ENCODE measurements at places on chromosomes 13 and 19. TPM values are rescaled to one million over a fixed set of nuclear protein-coding genes. Genes with fewer than 3 reads are reported as not detected.

DNA sequence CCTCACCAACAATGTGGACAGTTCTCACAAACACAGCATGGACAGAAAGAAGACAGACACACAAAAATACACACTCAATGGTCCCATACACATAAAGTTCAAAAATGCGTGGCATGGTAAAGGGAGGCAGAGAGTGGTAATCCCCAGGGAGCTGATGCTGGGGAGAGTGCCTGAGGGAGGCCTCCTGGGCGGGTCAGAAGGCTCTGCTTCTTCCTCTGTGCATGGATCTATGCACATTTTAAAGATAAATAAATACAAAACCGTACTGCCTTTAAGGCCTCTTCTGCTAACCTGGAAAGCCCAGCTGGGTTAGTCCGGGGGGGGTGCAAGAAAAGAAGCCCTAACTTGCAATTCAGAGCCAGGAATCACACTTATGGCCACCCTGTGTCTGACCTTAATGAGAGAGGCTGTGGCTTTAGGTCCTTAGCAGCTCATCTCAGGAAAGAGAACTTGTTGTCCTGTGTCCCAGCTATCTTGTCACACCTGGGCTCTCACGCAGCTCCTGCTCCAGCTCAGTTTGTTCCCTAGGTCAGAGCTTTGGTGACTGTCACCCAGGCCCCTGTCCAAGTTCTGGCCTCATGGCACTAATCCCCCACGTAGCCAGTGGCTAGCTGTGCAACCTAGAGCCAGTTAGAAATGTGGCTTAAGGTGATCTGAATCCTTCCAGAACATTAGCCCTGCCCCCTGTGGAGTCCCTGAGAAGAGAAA is 28.5 kb downstream of the POP4 start:
- no peaks in the 10 kb centered on the region for H3K4me1 ChIP-seq
- no peaks in the 10 kb centered on the region for H3K36me3 ChIP-seq
- no peak for DNase-seq
- no peak overlapping the region for H3K27ac ChIP-seq
- no peaks in the 10 kb centered on the region for H3K27me3 ChIP-seq

Gene MEX3D
- 55.6 TPM for total RNA-seq

Gene CALR3
- total RNA-seq: not detected

Gene CAMSAP3
- total RNA-seq: 27.8 TPM

Gene ERICH6B
- total RNA-seq: not detected

DNA sequence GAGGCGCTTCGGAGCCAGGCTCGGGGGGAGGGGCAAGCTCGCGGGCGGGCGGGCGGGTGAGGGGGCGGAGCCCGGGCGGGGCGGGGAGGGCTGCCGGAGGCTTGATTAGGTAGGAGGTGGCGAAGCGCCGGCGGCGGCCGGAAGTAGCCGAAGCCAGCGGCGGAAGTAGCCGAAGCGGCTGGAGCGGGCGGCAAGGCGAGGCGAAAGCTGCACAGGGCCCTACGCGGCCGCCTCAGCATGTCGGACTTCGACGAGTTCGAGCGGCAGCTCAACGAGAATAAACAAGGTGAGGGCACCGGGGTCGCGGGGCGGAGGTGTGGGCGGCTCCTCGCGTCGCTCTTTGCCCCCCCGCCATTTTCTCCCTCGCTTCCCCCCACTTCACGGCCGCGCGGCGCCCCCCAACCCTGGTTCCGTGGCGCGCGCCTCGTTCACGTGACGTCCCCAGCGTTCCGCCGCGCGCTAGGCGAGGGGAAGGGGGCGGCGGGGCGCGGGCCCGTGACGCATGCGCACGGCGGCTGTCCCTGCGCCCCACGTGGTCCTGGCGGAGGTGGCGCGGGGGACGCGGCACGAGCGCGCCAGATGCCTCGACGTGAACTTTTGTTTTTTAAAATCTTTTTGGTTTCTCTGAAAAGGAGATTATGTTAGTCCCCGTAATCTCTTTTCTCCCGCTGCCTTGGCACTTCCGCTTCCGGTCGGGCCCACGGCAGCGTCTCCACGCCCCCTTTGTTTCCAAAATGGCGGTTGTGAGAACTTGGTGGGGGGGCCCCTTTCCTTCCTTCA is at the start of gene U2AF2:
Gene U2AF2 (plus strand): TSS at position 168 of the 780 bp plus-strand sequence. CDS start 70 bp downstream, at position 238.
- peak; percentile 97 for DNase-seq
- no peaks in the 10 kb centered on the region for H3K27me3 ChIP-seq
- H3K4me1 ChIP-seq: peaks cover 25% of the 10 kb centered on the region
- peaks cover 26% of the 10 kb centered on the region for H3K36me3 ChIP-seq
- peak within 1 kb of the TSS; percentile 95 for H3K27ac ChIP-seq

- no peak overlapping the region for H3K27ac ChIP-seq
- no peak for DNase-seq
- H3K4me1 ChIP-seq: peaks cover 12% of the 10 kb centered on the region
- no peaks in the 10 kb centered on the region for H3K36me3 ChIP-seq
- peaks cover 8% of the 10 kb centered on the region for H3K27me3 ChIP-seq
Measured at GRCh38 chr19:54403054-54403453, 12.2 kb upstream of the TTYH1 start.

GRCh38 chr13:67827992-67828391 is 597.9 kb upstream of the PCDH9 start:
- no peak for DNase-seq
- H3K27ac ChIP-seq: no peak overlapping the region
- H3K4me1 ChIP-seq: no peaks in the 10 kb centered on the region
- H3K4me3 ChIP-seq: no peak overlapping the region
- no peaks in the 10 kb centered on the region for H3K36me3 ChIP-seq

Gene B3GNT8
- 0.20 TPM for total RNA-seq

- peaks cover 39% of the 10 kb centered on the region for H3K36me3 ChIP-seq
- no peaks in the 10 kb centered on the region for H3K4me1 ChIP-seq
- no peak for DNase-seq
- no peaks in the 10 kb centered on the region for H3K27me3 ChIP-seq
- no peak overlapping the region for H3K27ac ChIP-seq
- no peak overlapping the region for H3K4me3 ChIP-seq
Measured at GRCh38 chr13:110665491-110666254, 40.2 kb downstream of the CARS2 start.

- H3K27ac ChIP-seq: no peak overlapping the region
- H3K4me3 ChIP-seq: no peak overlapping the region
- no peaks in the 10 kb centered on the region for H3K4me1 ChIP-seq
- no peaks in the 10 kb centered on the region for H3K36me3 ChIP-seq
Measured at GRCh38 chr13:91112201-91112923, 235.1 kb upstream of the MIR17HG start.

- H3K4me3 ChIP-seq: no peak overlapping the region
- no peaks in the 10 kb centered on the region for H3K4me1 ChIP-seq
- H3K27ac ChIP-seq: no peak overlapping the region
- no peak for DNase-seq
- H3K27me3 ChIP-seq: no peaks in the 10 kb centered on the region
Measured at GRCh38 chr13:34926508-34926907, 15.6 kb upstream of the NBEA start.

Gene KANK3
- total RNA-seq: 0.37 TPM

- DNase-seq: no peak
- no peak overlapping the region for H3K4me3 ChIP-seq
- H3K27me3 ChIP-seq: no peaks in the 10 kb centered on the region
- no peak overlapping the region for H3K27ac ChIP-seq
Measured at GRCh38 chr19:17394891-17395415, 957 bp upstream of the CCDC194 start.

Gene ZBTB7A
- 48.2 TPM for total RNA-seq

Gene TUBGCP3
- 35.1 TPM for total RNA-seq

Gene NKG7
- total RNA-seq: not detected

DNA sequence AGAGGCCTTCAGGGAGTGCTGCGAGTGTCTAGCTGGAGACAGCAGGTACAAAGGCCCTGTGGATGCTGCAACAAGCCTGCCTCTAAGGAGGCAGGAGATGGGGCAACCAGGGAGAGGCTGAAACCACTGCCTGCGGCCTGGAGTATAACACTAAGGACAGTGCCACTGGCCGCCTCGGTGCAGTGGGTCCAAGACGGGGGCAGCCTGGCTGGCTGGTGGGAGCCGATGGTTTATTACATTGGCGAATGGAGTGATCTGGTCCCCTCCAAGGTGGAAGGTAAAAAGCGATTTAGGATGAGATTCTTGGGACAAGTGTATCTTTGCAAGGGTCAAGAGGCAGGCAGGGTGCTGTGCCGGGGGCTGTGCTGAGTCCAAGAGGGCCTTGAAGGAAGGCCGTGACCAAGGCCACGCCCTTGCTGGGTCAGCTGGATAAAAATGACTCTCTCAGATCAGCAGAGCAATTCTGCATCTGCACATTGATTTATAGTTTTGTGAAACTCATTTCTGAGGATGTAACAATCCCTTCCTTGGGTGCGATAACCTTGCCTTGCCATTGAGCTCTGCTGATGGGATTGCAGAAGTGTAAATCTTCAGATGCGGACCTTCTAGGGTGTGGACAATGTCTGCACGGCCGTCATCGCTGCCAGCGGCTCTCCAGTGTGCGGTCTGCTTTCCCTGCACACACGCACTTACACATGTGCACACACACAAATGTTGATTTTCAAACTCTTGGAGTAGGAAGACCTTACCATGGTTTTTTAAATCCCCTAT is 6.0 kb downstream of the TMEM255B start:
- H3K27me3 ChIP-seq: peaks cover 82% of the 10 kb centered on the region
- H3K27ac ChIP-seq: no peak overlapping the region
- 0 out of 2 replicates have a peak, but pooled peaks cover 7% of the 10 kb centered on the region for H3K4me1 ChIP-seq

GRCh38 chr19:37695144-37695899 is 24.2 kb downstream of the ZNF607 start:
- H3K36me3 ChIP-seq: peaks cover 15% of the 10 kb centered on the region
- no peak for DNase-seq
- no peaks in the 10 kb centered on the region for H3K4me1 ChIP-seq
- no peaks in the 10 kb centered on the region for H3K27me3 ChIP-seq

DNA sequence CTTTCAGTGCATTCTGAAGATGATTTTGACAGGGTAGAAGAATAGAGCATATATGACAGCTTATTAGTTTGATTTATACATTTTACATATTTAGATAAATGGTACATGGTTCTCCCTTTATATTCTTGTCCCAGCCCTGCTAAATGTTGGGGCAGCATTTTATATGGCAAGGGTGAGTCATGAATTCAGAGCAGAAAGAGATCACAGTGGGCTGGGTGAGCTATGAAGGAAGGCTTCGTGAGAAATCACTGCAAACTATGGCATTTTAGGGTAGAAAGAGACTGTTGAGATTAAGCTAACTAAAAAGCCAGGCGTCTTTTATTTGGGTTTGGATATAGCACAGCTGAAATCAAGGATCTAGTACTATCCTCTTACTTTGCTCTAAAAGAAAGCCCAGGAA is 23.9 kb upstream of the METTL21C start:
- H3K36me3 ChIP-seq: no peaks in the 10 kb centered on the region
- H3K27me3 ChIP-seq: no peaks in the 10 kb centered on the region
- H3K4me1 ChIP-seq: no peaks in the 10 kb centered on the region
- DNase-seq: no peak
- no peak overlapping the region for H3K27ac ChIP-seq

DNA sequence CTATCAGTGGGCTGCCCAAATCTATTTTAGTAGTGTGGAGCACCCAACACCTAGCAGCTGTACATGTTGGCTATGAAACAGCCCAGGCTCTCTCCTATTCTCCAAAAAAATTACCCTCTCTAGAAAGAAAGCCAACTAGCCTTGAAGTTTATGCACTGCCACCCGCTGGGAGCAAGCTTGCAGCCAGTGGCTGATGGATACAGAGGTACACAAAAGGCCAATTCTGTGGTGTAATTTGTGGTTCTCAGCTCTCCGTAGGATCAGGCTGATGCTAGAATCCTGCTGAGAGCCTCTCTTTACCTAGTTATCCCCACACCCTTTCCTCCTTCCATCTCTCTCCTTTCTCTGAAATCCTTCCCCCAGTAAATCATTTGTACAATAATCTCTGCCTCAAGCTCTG is 1120.7 kb downstream of the DIAPH3 start:
- DNase-seq: no peak
- H3K4me3 ChIP-seq: no peak overlapping the region
- no peak overlapping the region for H3K27ac ChIP-seq
- H3K36me3 ChIP-seq: no peaks in the 10 kb centered on the region
- H3K27me3 ChIP-seq: no peaks in the 10 kb centered on the region

Gene LILRA5
- total RNA-seq: not detected

DNA sequence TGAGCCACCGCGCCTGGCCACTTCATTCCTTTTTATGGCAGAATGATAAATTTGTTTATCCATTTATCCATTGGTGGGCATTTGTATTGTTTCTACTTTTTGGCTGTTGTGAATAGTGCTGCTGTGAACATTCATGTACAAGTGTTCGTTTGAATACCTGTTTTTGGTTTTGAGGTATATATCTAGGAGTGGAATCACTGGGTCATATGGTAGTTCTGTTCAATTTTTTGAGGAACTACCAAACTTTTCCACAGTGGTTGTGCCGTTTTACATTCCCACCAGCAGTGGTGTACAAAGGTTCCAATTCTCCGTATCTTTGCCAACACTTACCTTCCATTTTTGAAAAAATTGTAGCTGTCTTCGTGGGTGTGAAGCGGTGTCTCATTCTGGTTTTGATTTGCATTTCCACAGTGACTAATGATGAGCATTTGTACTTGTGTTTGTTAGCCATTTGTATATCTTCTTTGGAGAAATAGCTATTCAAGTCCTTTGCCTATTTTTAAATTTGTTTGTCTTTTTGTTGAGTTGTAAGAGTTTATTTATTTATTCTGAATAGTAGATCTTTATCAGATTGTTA is 55.7 kb downstream of the TM9SF2 start:
- no peak overlapping the region for H3K4me3 ChIP-seq
- no peaks in the 10 kb centered on the region for H3K4me1 ChIP-seq
- H3K27ac ChIP-seq: no peak overlapping the region
- DNase-seq: no peak
- H3K36me3 ChIP-seq: peaks cover 52% of the 10 kb centered on the region

DNA sequence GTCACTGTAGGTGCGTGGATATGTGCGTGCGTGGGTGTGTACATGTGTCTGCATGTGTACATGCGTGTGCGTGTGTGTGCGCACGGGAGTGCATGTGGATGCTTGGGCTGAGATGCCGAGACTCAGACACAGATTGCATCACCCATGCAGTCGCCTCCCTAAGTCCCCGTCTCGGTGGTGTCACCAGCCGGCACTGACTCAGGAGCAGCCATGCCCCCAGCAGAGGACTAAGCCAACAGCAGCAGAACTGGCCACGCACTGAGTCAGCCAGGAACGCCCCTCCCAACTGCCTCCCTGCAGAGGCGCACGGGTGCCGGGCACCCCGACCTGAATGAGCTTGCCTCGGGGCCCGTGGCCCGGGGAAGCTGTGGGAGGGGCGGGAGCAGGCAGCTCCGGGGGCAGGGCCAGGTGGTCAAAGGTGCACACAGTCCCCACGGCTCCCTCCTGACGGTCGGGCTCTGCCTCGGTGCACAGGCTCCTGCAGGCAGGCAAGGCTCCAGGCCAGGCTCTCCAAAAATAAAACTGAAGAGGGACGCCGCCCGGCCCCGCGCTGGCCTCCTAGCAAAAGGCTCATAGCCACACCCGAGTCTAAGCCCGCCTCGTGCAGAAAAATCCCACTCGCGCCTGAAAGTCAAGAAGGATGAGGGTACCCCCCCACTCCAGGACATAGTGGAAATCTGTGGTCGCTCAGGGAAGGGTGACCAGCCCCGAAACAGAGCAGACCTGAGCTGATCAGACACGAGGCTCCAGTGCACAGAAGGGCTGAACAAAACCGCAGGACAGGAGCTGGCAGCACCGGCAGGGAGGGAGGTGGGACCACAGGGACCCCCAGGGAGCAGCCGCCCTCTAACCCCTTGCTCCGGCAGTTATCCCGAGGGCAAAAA is 49.2 kb downstream of the GADD45B start:
- H3K36me3 ChIP-seq: no peaks in the 10 kb centered on the region
- peaks cover 41% of the 10 kb centered on the region for H3K4me1 ChIP-seq
- peak overlapping the region; percentile 88 for H3K27ac ChIP-seq
